ENCODE measurements at places on chromosomes 4 and X.
A peak's percentile ranks its signal among the peaks of the same experiment; 100 is the strongest.

DNA sequence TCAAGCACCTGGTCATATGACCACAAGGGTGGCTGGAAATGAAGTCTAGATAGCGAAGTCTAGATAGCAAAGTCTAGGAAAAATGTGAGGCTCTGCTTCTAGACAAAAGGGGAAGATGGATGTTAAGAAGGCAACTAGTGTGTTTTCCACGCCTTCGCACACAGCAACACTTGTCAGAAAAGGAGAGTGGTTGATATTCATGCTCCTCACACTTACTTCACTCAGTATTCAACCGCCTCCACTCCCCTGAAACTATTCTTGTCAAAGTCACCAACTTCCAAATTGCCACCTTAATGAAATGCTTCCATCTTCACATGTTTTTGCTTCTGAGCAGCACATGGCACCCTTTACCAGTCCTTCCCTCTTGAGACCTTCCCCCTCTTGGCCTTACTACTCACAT lies 27.7 kb upstream of the DCLK2 start:
- DNase-seq, result no peak

- DNase-seq, result no peak
These were observed 648.8 kb downstream of the IQCM start for GRCh38 chr4:149166876-149167275.

DNA sequence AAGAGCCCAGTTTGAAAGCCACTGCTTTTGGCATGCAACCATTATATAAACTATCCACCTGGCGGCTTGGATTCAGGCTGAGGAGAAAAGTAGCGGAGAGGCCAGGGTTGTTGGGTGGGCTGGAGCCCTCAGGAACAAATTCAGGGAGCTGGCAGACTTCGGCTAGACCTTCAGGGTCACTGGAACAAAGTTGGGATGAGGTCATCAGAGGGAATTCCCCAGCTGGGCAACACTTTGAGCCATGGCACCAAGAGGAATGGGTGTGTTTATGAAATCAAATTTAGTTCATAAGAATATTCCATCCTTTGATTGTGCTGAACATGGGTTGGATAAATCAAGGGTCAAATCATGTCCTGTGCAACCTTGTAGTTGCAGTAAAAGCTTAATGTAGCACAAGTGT lies 22.0 kb downstream of the MTMR1 start:
- DNase-seq, result no peak

- DNase-seq, result no peak
These were observed 20.6 kb downstream of the HTRA3 start for GRCh38 chr4:8289956-8290700.

GRCh38 chr4:1216869-1217294 lies 32.0 kb downstream of the CTBP1 start:
- DNase-seq, result peak; percentile 81

- DNase-seq, result no peak
These were observed 60.0 kb downstream of the HTRA3 start for GRCh38 chr4:8329560-8329858.

DNA sequence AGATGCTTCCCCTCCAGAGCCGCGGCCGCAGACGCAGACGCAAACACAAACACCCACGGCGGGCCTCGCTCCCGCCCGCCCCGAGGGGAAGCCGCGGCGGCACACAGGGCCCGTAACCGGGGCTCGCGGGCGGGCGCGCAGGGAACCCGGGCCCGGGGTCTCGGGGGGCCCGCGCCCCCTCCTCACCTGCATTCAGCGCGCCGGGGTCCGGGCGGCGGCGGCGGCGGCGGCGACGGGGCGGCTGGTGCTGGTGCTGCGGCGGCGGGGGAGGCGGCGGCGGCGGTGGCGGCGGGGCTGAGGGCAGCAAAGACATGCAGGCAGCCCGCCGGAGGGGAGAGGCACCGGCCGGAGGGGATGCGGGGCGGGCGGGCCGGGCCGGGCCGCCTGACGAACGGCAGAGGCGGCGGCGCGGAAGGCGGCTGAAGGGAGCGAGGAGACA lies 255 bp upstream of the CNOT6L start:
- DNase-seq, result peak; percentile 75

DNA sequence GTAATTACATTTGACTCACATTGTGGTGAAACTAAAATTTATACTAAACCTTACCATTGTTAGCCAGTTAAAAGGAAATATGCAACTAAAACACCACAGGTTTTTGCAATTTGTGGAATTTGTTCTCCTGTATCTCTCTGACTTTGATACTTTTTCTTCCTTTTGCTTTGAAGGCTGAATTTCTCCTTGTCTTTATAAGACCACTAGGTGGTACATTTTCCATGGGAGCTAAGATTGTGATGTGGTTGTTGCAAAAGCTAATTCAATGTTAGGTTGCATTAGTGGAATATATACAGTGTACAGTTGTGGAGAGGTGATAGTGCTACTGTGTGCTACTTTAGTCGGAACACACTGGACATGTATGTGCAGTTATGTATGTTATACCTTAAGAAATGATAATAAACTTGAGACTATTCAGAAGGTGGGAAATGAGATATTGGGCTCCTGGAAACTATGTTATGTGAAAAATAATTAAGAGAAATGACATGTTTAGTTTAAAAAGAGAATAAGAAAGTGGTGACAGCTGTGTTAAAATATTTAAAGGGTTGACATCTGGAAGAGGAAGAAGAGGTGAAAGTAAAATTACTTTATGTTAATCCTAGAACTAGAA lies 70.3 kb downstream of the ARL9 start:
- DNase-seq, result peak; percentile 39

- DNase-seq, result no peak
These were observed 598.2 kb upstream of the NDST4 start for GRCh38 chr4:115711575-115711974.

DNA sequence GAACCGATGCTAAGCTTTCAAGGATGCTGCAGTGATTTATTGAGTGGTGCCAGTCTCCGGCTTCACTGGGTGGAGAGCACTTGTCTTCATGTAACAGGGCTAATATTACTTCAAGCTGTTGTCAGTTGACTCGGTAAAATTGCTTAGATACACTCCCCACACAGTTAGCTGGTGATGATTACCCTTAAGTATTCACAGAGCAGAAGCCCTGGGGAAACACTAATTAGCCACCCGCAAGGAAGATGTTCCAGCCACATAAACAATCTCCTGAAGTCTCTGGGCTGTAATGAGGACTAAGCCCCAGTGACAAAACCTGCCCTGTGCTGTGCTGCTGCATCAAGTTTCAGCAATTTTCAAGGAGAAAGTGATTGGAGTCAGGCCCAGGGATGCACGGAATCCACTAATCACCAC lies 37.3 kb upstream of the GK2 start:
- DNase-seq, result no peak

GRCh38 chr4:147104768-147105167 lies 159.1 kb upstream of the TTC29 start:
- DNase-seq, result no peak

DNA sequence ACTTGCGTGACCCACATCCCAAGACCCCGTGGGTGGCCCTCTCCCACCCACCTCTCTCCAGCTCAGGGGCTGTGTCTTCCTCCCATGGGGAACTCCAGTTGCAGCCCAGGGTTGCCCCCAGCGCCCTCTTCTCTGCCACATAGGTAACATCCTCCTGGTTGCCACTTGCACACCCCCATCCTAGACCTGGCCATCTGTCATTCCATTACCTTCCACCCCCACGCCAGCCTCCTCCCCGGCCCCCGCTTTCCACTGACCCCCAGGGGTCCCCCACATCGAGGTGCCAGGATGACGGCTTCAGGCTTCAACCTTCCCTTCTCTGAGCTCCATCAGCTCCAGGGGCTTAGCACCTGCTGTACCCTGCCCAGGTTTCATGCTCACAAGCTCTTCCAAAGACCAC lies 28.1 kb upstream of the IL3RA start:
- no peak for DNase-seq

- DNase-seq, result no peak
These were observed 60.4 kb upstream of the ATXN3L start for GRCh38 chrX:13380211-13380610.

DNA sequence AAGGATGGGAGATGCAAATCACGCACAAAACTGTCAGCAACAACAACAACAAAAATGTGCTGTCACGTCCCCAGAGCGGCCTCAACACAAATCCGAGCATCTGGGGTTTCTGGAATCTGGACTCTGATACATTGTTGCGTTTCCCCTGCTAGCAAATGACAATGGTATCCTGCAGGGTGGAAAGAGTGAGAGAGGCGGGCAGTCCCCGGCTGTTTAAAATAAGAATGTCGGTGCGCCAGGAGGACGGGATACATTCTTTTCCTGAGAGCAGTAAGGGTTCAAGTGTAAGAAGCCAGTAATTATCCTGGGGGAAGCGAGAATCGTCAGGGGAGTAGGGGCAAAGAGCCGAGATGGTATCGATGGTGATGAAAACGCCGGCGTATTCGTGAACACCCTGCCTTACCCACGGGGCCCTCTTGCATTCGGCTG lies 310.2 kb downstream of the ASMT start:
- DNase-seq, result no peak

GRCh38 chr4:137420901-137421396 lies 111.3 kb downstream of the PCDH18 start:
- DNase-seq, result no peak

DNA sequence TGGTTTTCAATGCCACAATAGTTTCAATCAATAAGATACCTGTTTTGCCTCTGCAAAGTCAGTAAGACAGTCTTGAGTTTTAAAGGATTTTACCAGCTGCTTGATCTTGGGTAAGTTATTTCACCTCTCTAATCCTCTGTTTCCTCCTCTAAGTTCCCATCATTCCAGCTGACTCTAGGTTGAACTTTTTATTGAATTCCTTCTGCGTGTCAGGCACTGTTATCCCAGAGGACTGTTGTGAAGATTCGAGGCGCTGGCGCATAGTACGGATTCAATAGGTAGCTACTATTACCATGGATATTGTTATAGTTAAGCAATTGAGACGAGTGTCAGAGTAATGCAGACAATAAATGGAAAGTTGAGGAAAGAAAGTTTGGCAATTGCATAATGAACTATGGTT lies 179.4 kb downstream of the BANK1 start:
- no peak for DNase-seq

GRCh38 chr4:138978600-138978999 lies 37.0 kb upstream of the NOCT start:
- no peak for DNase-seq

- no peak for DNase-seq
These were observed 35.9 kb upstream of the GPR78 start for GRCh38 chr4:8544282-8544681.

GRCh38 chrX:78124307-78124706 lies 15.1 kb downstream of the TAF9B start:
- no peak for DNase-seq

- peak; percentile 43 for DNase-seq
These were observed 79.6 kb downstream of the COMMD8 start for GRCh38 chr4:47383829-47384427.

- DNase-seq, result peak; percentile 49
These were observed 6.7 kb upstream of the PRICKLE3 start for GRCh38 chrX:49192722-49193328.

DNA sequence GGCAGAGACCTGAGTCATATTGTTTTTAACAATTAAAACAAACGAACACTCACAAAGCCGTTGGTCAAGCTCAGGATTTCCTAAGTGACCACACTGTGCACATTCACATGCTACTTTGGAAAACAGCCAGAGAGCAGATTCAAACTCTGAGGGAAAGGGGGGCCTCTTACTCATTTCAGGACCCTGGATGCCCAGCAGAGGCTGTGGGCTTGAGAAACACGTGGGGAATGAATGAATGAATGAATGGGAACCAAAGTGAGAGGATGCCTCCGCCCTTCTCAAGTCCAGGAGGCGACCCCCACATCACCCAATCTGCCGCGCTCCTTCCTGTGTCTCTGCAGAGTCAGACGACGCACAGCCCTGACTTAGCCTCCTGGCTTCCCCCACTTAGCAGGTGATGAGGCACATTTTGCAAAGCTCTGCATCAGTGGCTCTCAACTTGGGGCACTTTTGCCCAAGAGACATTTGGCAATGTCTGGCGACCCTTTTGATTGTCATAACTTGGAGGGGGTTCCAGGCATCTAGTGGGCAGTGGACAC lies 76.0 kb downstream of the ABLIM2 start:
- DNase-seq, result no peak

DNA sequence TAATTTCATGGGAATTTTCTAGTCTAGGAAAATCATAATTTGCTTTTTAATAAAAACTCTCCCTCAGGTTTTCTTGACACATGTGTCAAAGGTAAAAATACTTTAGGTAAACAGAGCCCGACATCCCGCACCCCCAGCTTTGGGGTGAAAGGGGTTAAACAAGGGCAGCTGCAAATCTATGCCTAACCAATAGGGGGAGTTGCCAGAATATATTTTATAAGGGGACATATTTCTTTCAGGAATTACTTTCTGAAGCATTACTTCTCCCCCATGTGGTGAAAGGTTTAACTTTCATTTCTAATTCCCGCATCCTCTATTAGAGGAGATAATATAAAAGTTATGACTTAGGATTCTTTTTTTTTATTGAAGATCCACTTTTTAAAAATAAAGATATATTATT lies 53.9 kb upstream of the HEPH start:
- peak; percentile 62 for DNase-seq

- DNase-seq, result no peak
These were observed 316.7 kb downstream of the RPA4 start for GRCh38 chrX:97200454-97200853.

GRCh38 chr4:177759729-177760128 lies 317.5 kb upstream of the AGA start:
- DNase-seq, result no peak

DNA sequence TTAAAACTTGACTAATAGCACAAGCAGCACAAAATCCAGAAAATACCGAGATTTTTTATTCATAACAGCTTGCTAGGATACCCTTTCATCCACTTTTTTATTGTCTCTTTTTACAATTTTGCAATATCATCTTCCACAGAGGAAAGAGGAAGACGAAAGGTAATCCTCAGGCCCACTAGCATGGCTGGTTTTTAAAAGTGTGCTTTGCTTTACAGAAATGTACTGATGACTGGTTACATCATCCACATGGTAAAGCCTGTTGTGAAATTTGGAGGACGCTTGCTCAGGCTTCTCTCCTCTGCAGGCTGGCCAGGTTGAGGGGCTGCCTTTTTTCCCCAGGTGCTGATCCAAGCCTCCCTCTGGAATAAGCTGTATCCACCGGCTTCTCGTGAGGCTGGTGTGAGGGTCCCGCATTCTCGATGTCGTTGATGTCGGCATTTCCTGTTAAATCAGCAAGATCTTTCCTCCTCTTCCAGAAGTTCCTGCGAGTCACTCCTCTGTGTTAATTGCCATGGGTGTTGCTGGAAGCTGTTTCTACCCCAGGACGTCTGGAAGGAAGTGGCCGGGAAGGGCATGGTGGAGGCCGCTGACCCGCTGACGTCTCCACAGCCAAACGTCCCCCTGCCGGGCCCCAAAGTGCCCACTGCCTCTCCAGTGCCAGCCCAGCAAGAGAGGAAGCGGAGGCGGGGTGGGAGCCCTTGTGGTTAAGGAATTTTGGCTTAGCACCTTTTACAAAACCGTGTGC lies 5.8 kb upstream of the DGKQ start:
- no peak for DNase-seq

DNA sequence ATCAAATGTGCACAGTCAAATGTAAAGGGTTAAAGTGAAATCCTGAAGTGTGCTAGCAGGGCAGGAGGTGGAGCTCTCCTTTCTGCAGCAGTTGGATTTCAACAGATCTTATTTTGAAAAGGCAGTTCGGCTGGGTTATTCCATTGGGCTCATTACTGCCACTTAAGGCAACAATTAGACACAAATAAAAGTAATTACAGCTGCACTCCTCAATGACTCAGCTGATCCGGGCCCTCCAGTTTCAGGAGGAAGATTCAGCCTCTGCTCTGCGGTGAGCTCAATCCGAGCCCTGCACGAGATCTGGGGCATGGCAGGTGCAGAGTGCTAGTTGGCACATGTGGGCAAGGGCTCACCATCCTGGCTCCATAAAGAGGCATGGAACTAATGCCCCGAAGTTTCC lies 85.4 kb downstream of the PHKA2 start:
- no peak for DNase-seq

- DNase-seq, result no peak
These were observed 36.3 kb upstream of the GRPR start for GRCh38 chrX:16087076-16087475.

- DNase-seq, result no peak
These were observed 11.2 kb downstream of the ZXDA start for GRCh38 chrX:57899064-57899463.
